ENCODE measurements at places on chromosomes 1 and 21.

GRCh38 chr21:37758982-37759381 lies 157.3 kb downstream of the KCNJ6 start:
- peak; percentile 55 for DNase-seq

DNA sequence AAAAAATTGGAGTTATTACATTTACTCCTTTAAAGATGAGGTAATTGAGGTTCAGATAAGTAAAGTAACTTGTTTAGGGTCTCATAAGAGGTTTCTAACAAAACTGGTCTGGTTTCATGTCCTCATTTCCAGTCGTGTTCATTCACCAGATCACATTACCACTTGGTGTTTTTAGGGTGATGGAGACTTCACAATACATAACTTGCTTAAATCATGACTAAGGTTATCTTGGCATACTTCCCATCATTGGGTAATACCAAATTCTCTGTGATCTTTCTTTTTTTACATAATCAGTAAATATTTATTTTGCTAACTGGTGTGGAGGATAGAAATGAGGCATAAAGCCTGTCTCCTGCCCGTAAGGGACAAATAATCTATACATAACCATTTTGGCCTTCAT lies 31.6 kb upstream of the RPTN start:
- no peak for DNase-seq

DNA sequence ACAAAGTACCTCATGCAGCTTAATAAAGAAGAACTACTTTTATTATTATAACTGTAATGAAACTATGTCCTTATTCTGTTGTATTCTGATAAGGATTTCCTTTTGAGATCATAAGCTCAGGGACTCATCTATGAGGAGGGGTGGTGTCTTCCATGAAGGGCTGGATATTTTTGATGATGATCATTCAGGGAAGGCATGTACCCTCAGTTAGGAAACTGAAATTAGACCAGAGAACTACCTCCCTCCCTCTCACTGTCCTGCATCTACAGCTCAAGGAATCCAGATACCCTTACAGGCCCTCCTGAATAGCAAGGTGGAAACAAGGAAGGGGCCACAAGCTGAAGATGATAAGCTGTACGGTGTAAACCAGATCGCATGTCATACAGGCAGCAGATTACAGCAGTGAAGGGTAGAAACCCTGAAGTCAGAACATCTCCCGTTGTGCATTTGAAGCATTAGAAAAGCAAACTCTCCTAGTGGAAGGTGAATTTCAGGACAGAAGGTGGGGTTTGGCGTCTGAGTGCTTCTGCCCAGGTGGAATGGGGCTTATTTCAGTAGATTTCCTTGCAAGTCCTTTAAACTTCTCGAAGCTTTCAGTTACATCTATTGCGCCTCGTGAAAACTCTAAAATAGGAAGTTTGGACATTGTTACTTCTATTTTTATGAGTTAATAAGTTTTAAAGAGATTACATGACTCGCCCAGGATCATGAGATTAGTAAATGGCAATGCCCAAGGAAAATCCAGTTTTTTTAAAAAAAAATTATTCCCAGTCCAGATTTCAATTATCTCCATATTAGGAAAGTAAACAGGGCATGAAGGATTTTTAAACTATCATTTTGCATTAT lies 101.1 kb upstream of the HNRNPU start:
- no peak for DNase-seq

DNA sequence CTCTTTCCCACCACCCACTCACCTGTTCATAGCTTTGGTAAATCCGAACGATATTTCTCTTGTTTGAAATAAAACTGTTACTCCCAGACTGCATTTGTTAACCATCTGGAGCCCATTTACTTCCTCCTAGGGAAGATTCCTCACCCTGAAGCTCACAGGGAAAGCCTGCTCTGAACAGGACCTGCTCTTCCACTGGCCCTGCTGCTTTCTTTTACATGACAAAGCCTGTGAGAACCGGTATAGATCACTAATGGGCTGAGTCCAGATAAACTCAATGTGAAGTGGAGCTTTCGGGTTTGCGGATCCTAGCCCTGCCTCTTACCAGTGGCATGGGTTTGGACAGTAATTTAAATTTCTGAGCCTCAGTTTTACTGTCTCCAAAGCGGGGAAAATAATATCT lies 45.2 kb downstream of the FAM163A start:
- no peak for DNase-seq

- no peak for DNase-seq
Measured at GRCh38 chr1:101918277-101918676, 78.4 kb downstream of the OLFM3 start.

GRCh38 chr21:43864962-43865539 lies at the start of gene AGPAT3:
Gene AGPAT3, plus strand, starts transcription at chr21:43865223. Its CDS starts 94,459 bp downstream, at chr21:43959682.
- no peak for DNase-seq

DNA sequence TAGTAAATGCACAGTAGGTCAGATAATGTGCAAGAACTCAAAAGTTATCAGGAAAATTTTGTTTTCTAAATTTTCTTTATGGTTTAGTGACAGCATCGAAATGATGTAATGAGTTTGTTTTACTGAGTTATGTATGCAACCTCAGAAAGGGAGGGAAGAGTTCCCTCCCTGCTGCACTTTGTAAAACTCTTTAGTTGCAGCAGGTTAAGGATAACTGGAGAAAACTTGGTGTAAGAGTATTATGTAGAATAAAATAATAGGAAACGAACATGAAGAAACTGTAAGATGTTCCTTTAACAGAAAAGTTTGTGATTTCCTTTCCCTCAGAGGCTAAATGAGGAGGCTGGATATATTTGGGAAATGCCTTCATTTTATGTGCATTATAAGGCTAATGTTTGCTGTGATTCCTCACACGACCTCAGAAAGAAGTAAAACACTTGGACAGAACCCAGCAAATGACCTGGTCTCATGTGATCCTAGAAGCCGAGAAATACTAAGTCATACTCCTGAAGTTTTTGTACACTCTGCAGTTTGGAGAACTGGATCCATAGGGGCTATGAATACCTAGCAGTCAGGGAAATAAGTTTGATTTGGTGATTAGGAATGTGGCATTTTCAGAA lies 35.4 kb downstream of the ADGRL2 start:
- DNase-seq: no peak

GRCh38 chr1:218135371-218135770 lies 149.7 kb upstream of the RRP15 start:
- DNase-seq: no peak

DNA sequence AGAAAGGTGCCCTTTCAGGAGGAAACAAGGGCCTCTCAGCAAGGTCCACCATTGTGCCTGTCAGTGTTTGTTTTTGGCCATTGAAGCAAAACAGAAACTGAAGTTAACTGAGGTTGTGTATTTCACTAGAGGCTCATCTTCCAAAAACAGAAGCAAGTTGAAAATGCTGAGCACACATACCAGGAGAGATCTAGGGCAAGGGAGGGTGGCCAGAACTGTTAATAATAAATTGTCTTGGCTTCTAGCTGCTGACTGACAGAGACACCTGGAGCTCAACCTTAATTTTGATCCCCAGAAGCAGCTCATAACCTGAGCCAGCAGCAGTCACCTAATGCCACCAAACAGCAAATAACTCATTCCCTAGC lies 5.2 kb downstream of the AGMAT start:
- no peak for DNase-seq

Measured in NCI-H2171 (cell line).